ENCODE measurements at places on chromosomes 12 and 14.

- DNase-seq = no peak
Measured at GRCh38 chr12:95412482-95413311, 61.3 kb upstream of the METAP2 start.

GRCh38 chr14:99148131-99148530, 123.9 kb downstream of the BCL11B start:
- DNase-seq = no peak

DNA sequence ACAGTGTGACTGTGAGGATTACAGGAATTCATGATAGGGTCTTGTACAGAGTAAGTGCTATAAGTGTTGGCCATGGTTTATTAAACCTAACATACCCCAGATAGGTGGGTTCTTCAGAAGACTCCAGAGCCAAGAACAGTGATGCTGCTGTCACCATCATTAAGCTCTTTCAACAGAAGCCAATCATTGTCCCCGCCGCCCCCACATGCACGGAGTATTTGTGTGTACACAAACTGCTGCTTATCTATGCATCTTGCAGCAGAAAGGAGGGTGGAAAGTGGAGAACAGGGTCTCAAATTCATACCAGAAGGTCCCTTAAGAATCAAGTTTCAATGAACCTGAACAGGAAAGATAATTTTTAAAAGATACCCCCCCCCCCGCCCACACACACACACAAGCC, 51.2 kb downstream of the TMCC3 start:
- DNase-seq = no peak

- no peak for DNase-seq
Measured at GRCh38 chr12:26124446-26125399, at the start of gene BHLHE41. BHLHE41 (minus strand) TSS chr12:26125037; CDS start chr12:26124779, 258 bp downstream.

DNA sequence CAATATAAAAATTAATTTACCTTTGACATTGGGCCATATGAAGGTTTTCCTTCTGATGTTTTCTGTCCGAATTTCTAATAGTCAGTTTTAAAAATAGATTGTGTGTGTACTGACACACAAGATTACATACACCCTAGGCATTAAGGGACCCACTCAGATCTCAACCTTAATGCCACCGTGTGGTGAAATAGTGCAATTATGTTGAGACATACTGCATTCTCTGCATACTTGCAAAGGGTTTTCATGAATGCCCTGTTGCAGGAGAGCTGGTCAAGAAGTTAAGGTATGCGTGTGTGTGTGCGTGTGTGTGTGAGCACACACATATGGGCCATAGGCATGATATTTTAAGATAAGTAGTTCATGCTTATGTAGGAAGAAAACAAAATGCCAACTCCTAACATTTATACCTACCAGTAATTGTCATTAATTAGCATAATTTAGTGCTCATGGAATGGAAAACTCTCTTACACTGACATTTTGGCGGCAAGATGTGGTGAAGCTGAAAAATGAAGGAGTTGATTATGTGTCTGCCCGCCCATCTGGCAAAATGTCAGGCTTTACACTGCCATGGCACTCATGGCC, 58.8 kb downstream of the PIK3C2G start:
- DNase-seq = peak; percentile 22

DNA sequence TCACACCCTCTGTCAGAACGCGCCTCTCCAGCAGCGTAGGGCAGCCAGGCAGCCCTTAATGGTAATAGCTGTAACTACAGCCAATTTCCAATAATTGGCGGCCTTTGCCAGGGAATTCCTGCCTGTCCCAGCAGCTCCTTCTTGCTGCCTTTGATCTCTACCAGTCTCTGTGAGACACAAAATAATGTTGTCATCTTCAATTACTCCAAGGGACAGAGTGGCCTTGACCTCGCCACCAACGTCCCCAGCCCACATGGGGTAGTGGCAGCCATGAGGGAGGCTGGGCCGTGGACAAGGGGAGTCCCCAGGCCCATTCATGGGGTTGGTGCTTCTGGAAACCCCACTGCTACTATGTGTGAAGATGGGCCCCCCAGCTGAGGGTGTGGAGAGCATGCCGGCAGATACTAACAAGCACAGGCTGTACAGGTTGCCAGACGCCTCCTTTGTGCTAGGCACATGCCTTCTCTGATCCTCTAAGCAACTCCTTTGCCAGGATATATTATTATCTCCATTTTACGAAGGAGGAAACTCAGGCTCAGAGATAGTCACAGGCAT, 17.4 kb upstream of the CLMN start:
- no peak for DNase-seq

DNA sequence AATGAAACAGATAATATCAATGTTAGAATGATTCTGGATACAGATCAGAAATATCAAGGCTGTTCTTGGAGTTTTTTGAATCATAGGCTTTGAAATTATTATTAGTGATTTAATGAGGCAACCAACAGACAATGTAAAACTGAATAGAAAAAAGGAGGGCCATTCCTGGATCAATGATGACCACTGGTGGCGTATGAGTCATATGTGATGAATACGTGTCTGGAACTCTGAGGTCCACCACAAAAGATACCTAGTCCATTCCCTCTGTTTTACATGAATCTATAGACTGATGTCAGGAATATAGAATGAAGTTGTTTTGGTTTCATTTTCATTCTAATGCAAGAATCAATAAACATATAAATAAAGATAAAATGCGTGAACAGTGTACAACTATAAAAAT, 78.3 kb upstream of the RTL1 start:
- no peak for DNase-seq

GRCh38 chr12:104420868-104421267, 35.9 kb upstream of the CHST11 start:
- peak; percentile 45 for DNase-seq

GRCh38 chr12:90619943-90620342, 335.0 kb downstream of the CCER1 start:
- DNase-seq = no peak

- DNase-seq = no peak
Measured at GRCh38 chr14:93967637-93968250, 8.6 kb downstream of the ASB2 start.

DNA sequence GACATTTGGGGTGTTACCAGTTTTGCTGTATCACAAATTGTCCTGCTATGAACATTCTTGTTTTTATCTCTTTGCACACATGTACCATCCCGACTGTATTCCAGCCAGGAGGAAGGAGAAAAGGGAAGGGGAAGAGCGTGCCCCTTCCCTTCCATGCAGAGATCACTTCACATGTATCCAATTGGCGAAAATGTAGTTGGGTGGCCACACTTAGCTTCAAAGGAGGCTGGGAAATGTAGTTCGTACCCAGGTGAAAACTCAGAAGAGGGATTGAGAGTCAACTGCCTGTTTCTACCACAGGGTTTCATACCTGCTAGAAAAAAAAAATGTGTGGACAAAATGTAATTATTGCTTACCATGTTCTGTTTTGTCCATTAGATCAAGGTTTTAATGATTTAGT, 189.1 kb upstream of the PELI2 start:
- no peak for DNase-seq

DNA sequence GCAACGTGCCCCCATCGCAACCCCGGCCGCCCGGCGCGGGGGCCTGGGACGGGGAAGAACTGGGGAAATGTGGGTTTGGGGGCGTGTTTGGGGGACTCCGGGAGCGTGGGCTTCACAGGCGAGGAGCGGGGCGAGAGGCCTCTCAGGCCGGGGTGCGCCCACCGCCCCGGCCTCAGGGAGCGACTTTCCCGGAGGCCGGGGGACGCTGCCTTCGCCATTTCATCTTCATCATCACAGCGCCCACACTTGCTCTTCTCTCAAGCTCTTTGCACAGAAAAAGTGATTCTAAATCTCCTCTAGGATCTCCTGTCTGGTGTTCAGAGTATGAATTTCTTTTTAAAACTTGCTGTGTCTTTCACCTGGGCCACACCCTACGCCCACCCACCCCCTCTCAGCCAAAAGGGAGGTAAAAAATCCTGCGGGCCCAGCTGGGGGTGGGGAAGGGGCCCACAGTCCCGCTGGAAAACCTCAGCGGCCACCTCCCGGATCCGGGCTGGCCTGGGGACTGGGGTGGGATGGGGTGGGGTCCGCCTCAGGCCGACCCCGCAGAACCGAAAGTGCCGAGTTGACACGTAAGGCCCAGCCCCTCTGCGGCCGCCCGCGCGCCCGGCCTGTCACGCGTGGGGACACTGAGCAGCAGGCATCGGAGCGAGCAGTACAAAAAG, 7.4 kb downstream of the CDKN1B start:
- no peak for DNase-seq

DNA sequence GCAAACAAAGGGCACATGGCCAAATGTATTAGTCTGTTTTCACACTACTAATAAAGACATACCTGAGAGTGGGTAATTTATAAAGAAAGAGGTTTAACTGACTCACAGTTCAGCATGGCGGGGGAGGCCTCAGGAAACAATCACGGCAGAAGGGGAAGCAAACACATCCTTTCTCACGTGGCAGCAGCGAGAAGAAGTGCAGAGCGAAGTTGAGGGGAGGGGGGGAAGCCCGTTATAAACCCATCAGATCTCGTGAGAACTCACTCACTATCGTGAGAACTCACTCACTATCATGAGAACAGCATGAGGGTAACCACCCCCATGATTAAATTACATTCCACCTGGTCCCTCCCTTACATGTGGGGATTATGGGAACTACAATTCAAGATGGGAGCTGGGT, 66.1 kb downstream of the ST8SIA1 start:
- DNase-seq = no peak

DNA sequence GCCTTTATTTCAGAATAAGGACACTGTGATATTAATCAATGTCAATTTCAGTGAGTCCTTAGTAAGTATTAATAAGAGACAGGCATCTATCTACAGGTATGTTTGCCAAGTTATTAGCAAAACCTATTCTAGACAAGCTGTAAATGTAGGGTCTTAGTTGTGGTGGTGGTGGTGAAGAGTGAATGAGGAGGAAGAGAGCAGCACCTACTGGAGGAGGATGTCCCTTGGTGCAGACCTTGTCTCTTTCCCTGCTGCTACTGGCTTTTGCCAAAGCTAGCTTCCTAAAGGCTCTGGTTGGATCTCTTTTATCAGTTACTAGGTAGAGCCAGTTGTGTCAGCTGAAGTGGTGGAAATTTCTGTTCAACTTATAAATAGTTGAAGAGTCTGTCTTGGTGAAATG, 304.8 kb upstream of the ATP2B1 start:
- no peak for DNase-seq

GRCh38 chr14:55381040-55381439, 30.6 kb downstream of the ATG14 start:
- no peak for DNase-seq

DNA sequence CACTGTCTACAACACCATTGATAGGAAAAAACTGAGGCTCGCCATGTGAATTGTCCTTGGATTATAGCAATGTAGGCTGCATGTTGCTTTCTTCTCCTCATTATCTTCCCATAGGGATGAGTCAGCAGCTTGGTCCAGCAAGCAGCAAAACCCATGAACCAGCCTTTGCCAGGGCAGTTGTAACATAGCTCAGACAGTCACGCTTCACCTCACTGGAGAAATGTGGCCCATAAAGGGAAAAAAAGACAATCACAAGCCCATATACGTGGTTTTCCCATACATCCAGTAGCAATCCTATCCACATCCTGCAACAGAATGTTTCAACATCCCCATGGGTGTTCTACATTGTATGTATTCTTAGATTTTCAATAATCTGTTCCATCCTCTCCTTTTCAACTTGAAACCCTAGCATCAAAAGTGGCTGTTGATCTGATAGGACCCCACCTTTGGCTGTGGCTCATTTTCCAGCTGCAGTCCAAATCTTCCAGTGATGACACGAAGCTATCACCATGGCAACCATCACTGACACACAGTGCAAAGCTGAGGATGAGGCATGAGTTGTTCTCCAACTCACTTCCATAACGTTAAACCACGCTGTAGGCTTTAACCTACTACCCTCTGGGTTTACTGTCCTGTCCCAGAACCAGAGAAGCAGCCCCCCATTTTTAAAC, 34.0 kb downstream of the GRIN2B start:
- no peak for DNase-seq

- DNase-seq = no peak
Measured at GRCh38 chr12:12721814-12722434, 4.8 kb downstream of the CDKN1B start.

- no peak for DNase-seq
Measured at GRCh38 chr14:68328509-68328908, 464.4 kb downstream of the ZFP36L1 start.

DNA sequence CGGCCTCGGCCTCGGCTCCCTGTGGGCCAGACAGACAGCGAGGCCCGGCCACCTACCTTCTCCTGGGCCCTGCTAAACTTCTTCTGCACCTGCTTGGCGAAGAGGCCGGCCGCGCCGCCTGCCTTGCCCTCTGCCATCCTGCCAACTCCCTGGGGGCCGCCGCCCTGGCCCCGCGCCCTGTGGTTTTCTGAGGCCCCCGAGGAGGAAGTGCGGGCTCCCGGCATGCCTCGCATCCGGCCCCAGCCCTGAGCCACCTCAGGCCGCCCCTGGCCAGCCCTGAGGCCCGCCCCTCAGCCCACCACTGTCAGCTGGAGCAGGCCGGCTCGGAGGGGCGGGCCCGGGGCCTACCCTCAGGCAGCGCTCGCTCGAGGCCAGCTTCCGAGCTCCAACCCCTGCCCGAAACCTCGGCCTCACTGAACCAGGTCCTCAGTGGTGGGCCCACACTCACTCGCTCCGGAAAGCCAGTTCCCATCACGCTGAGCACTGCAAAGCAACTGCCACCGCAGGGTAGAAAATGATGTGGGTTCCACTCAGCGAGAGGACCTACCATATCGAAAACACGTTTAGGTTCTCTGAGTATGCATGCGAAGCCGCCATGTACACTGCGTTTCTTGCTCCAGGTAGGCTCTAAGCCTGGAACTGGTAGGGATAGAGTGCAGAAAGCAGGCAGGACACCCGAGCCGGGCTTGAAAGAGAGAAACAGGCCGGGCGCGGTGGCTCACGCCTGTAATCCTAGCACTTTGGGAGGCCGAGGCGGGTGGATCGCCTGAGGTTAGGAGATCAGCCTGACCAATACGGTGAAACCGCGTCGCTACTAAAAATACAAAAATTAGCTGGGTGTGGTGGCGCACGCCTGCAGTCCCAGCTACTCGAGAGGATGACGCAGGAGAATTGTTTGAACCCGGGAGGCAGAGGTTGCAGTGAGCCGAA, at the start of gene BIN2:
BIN2 (minus strand) TSS at position 209 of the 930 bp plus-strand sequence; CDS start at position 137, 72 bp downstream.
- peak; percentile 69 for DNase-seq

DNA sequence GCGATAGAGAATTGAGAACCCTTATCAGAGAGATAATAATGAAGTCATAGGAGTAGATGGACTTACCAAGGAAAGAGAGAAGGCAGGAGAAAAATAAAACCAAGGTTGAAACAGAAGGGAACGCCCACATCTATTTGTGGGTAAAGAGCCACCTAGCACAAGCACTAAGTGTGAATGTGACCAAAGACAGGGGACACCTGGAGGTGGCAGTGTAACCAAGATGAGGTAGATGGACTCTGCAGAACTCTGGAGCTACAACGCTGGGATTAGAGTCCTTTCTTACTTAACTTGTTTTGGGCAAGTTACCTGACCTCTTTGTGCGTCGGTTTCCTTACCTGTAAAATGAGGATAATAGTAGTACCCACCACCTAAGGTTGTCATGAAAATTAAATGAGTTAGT, 101.9 kb downstream of the SLC5A8 start:
- no peak for DNase-seq

- no peak for DNase-seq
Measured at GRCh38 chr14:94368243-94368590, 20.2 kb downstream of the SERPINA1 start.

All from Jurkat, Clone E6-1 (cell line).